Cardiac muscle cell (in vitro differentiated cells and primary cell): ENCODE measurements at places on chromosomes 7 and 10. TPM values are rescaled to one million over a fixed set of nuclear protein-coding genes. Genes with fewer than 3 reads are reported as not detected.

GRCh38 chr10:74778436-74779094, 47.8 kb upstream of the KAT6B start:
- H3K4me1 ChIP-seq = no peaks in the 10 kb centered on the region
- H3K4me3 ChIP-seq = no peak overlapping the region
- H3K27me3 ChIP-seq = no peaks in the 10 kb centered on the region
- no peak overlapping the region for H3K27ac ChIP-seq

DNA sequence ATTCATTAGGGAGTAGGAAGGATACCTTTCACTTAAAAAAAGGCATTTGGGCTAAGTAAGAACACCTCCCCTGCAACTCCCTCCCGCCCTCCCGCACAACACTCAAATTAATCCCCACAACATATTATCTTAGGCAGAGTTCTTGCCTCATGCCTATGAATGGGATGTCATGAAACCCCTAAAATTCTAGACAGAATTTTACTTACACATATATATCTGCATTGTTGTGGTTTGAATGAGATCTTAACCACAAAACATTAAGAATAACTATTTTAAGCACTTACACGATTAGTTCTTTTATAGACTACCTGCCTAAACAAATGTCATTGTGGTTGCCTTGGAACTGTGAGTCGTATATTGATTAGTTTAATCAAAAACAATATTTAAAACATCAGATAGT, 4.5 kb upstream of the ITGB1 start:
- peak overlapping the region; percentile 75 for H3K27ac ChIP-seq
- H3K4me1 ChIP-seq = peaks cover 26% of the 10 kb centered on the region
- no peaks in the 10 kb centered on the region for H3K27me3 ChIP-seq
- peak overlapping the region; percentile 2 for H3K4me3 ChIP-seq

DNA sequence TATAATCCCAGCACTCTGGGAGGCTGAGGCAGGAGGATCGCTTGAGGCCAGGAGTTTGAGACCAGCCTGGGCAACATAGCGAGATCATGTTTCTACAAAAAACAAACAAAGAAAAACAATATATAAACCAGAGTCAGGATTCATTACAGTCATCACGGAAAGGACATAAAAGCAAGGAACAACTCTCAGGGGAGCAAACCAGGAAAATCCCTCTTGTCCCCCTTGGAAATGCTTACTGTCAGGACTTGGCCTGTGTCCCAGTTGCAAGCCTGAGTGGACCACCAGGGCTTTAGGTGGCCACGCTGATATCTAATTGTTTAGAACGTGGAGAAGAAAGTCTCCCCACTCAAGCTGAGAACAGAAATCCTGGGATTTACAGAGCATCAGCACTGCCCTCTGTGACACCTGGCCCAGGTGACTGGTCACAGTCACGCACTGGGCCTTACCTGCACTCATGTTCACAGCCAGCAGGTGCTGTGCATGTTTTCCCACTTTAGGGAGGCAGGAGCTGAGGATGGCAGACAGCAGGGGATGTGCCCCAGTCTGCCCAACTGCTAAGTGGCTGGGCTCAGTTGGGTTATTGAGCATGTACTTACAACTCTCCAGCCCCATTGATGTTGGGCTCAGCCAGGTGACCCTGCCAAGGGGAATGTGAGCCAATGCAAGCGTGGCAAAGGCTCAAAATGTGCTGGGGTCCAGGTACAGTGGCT, 60.9 kb downstream of the TMEM130 start:
- no peaks in the 10 kb centered on the region for H3K36me3 ChIP-seq
- H3K27ac ChIP-seq = no peak overlapping the region
- no peak for DNase-seq
- no peaks in the 10 kb centered on the region for H3K4me1 ChIP-seq
- H3K27me3 ChIP-seq = no peaks in the 10 kb centered on the region

- H3K27me3 ChIP-seq = no peaks in the 10 kb centered on the region
- no peak overlapping the region for H3K27ac ChIP-seq
- no peak for DNase-seq
Observed at GRCh38 chr10:114332301-114333192, 71.8 kb downstream of the AFAP1L2 start.

- H3K4me3 ChIP-seq = no peak overlapping the region
- H3K27me3 ChIP-seq = no peaks in the 10 kb centered on the region
- DNase-seq = peak; percentile 43
- peaks cover 6% of the 10 kb centered on the region for H3K4me1 ChIP-seq
- H3K36me3 ChIP-seq = no peaks in the 10 kb centered on the region
- no peak overlapping the region for H3K27ac ChIP-seq
Observed at GRCh38 chr7:131381069-131381838, 53.6 kb downstream of the MKLN1 start.

Gene ANKRD2
- not detected in 2 replicates for total RNA-seq

Gene STX1A
- 14.4 and 20.6 TPM in 2 replicates for total RNA-seq

GRCh38 chr7:93723424-93724124, 149.1 kb upstream of the CALCR start:
- H3K27me3 ChIP-seq = no peaks in the 10 kb centered on the region
- H3K36me3 ChIP-seq = no peaks in the 10 kb centered on the region
- H3K27ac ChIP-seq = no peak overlapping the region
- no peaks in the 10 kb centered on the region for H3K4me1 ChIP-seq
- no peak overlapping the region for H3K4me3 ChIP-seq

GRCh38 chr7:116706668-116707126, 34.7 kb downstream of the MET start:
- no peaks in the 10 kb centered on the region for H3K4me1 ChIP-seq
- H3K27me3 ChIP-seq = no peaks in the 10 kb centered on the region

- no peak overlapping the region for H3K27ac ChIP-seq
- H3K4me3 ChIP-seq = no peak overlapping the region
- DNase-seq = no peak
- H3K36me3 ChIP-seq = peaks cover 16% of the 10 kb centered on the region
Observed at GRCh38 chr7:135165862-135166261, 4.6 kb downstream of the CYREN start.

- H3K27ac ChIP-seq = no peak overlapping the region
- H3K27me3 ChIP-seq = no peaks in the 10 kb centered on the region
- H3K4me3 ChIP-seq = no peak overlapping the region
Observed at GRCh38 chr10:122034149-122034756, 45.3 kb downstream of the TACC2 start.

Gene VPS37D
- total RNA-seq = 31.0 and 32.0 TPM in 2 replicates

GRCh38 chr7:1721047-1721690, 51.1 kb downstream of the ELFN1 start:
- DNase-seq = no peak
- H3K27ac ChIP-seq = peak overlapping the region; percentile 15
- no peaks in the 10 kb centered on the region for H3K36me3 ChIP-seq
- no peaks in the 10 kb centered on the region for H3K27me3 ChIP-seq

GRCh38 chr10:34864149-34865067, 49.3 kb upstream of the PARD3 start:
- H3K4me3 ChIP-seq = no peak overlapping the region
- no peaks in the 10 kb centered on the region for H3K4me1 ChIP-seq
- DNase-seq = peak; percentile 12
- H3K36me3 ChIP-seq = no peaks in the 10 kb centered on the region
- H3K27ac ChIP-seq = no peak overlapping the region

DNA sequence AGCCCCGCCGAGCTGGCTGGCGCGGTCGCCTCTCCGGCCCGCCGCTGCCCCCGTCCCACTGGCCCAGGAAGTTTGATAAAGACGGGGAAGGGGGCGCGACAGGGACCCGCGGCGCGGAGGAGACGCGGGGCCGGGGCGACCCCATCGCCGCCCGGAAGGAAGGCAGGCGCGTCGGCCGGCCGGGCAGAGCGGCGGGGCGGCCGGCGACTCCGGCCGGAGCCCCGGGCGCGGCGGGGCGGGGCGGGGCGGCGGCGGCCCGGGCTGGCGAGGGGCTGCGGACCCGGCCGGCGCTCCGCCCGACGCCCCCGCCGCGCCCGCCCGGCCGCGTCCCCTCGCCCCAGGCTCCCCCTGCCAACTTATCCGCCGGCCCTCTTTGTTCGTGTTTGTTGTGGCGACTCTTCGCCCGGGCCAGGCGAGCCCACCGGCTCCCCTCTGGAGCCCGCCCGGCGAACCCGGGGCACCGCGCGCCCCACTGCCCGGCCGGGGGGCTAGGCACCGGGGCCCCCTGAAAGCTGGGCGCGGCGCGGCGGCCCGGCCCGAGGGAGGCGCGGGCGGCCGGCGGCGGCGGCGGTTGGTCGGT, 571 bp downstream of the KDM7A start:
- H3K4me3 ChIP-seq = peak overlapping the region; percentile 94
- H3K36me3 ChIP-seq = no peaks in the 10 kb centered on the region
- H3K27ac ChIP-seq = peak overlapping the region; percentile 98

DNA sequence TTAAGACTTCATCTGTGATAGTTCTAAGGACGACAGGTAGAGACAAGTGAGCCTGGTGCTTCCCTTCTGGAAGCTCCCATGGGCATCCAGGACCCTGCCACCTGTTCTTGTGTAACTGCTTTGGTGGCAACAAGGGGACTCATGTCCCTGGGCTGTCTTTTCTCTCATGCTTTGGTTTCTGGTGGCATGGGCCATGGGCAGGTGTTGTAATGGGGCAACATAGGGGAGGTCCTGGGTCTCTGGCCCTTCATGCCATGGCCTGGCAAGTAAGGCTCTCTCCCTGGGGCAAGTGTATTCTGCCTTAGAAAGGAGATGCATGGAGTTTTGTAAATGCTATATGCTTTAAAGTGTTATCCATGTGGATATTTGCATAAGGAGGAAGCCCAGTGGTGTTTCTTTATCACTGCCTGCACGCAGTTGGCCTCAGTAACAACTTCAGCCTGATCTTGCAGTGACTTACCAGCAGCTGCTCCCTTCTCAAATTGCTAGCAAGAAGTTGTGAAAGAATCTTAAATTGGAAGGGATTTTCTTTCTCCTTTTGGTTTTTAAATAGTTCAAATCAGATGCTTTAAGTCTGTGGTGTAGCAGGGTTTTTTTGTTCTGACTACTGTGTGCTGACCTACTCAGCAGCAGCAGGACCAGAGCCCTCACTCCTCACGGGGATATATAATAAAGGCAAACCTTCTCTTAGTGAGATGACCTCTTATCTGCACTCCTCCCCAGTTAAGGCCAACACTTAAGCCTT, 39.9 kb downstream of the OGDH start:
- no peak overlapping the region for H3K27ac ChIP-seq
- H3K27me3 ChIP-seq = no peaks in the 10 kb centered on the region
- H3K4me3 ChIP-seq = no peak overlapping the region
- H3K4me1 ChIP-seq = no peaks in the 10 kb centered on the region
- no peak for DNase-seq

Gene HOXA3
- total RNA-seq = 1.4 and 9.4 TPM in 2 replicates

Gene GIMAP8
- total RNA-seq = 0.11 and 0.24 TPM in 2 replicates

DNA sequence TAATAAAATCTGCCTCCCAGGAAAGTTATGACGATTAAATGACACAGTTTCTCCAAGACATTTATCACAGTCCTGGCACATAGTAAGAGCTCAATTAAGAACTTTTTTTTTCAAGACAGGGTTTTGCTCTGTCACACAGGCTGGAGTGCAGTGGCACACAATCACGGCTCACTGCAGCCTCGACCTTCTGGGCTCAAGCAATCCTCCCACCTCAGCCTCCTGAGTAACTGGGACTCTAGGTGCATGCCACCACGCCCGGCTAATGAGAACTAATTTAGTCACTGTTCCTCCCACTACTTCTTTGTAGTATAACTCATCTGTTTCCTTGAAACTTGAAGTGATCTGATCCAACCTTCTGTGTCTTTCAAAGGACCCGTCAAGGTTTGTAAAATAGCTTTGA, 42.2 kb upstream of the MXI1 start:
- no peak for DNase-seq
- H3K36me3 ChIP-seq = no peaks in the 10 kb centered on the region
- no peaks in the 10 kb centered on the region for H3K27me3 ChIP-seq
- no peak overlapping the region for H3K27ac ChIP-seq

GRCh38 chr7:49703881-49704280, 69.6 kb upstream of the VWC2 start:
- H3K36me3 ChIP-seq = no peaks in the 10 kb centered on the region
- no peaks in the 10 kb centered on the region for H3K4me1 ChIP-seq
- no peaks in the 10 kb centered on the region for H3K27me3 ChIP-seq
- no peak overlapping the region for H3K4me3 ChIP-seq
- DNase-seq = no peak

- no peak for DNase-seq
- no peak overlapping the region for H3K4me3 ChIP-seq
- H3K27ac ChIP-seq = no peak overlapping the region
- peaks cover 15% of the 10 kb centered on the region for H3K4me1 ChIP-seq
Observed at GRCh38 chr10:73971636-73972354, 26.1 kb upstream of the VCL start.

DNA sequence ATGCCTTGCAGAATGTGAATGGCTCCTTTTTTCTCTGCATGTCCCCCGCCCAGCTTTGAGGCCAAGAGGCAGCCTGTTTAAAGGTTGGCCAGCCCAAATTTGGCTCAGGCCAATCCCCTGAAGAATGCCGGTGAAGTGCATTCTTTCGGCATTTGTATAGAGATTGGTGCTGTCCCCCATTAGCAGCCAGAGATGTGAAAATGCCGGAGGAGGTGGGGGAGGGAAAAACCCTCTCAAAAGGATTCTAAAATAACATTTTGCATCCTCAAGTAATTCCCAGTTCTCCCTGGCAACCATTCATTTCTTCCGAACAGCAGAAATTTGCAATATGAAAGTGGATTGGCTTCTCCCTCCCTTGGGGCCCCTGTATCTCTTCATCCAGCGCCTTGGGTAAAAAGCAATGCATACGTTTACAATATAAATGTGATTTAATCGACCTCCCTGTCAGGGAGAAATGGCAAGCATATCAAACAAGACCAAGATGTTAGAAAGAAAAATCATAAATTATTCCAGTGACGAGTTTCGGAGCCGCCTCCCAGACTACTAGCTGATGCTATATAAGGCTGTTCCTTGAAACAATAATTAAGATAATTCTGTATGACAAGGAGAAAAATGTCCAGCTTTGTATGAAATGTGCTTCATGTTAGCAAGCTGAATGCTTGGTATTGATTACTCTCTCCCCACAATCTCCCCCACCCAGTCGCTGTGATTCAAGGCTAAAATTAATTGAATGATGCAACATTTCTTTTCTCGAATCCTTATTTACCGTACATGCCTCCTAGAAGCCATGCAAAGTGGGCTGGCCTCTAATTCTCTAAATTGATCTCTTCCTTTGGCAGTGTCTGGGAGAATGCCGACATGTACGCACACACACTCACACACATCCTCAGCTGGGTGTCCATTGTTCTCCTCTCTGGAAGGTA, 323.7 kb downstream of the RPS24 start:
- no peak overlapping the region for H3K4me3 ChIP-seq
- H3K36me3 ChIP-seq = no peaks in the 10 kb centered on the region
- H3K27ac ChIP-seq = no peak overlapping the region
- peaks cover 28% of the 10 kb centered on the region for H3K4me1 ChIP-seq

GRCh38 chr10:112203328-112204076, 19.9 kb upstream of the GPAM start:
- no peak overlapping the region for H3K27ac ChIP-seq
- no peaks in the 10 kb centered on the region for H3K27me3 ChIP-seq
- no peak for DNase-seq
- peaks cover 7% of the 10 kb centered on the region for H3K4me1 ChIP-seq
- no peaks in the 10 kb centered on the region for H3K36me3 ChIP-seq
- H3K4me3 ChIP-seq = no peak overlapping the region

Gene EPHB6
- 11.2 and 27.7 TPM in 2 replicates for total RNA-seq

DNA sequence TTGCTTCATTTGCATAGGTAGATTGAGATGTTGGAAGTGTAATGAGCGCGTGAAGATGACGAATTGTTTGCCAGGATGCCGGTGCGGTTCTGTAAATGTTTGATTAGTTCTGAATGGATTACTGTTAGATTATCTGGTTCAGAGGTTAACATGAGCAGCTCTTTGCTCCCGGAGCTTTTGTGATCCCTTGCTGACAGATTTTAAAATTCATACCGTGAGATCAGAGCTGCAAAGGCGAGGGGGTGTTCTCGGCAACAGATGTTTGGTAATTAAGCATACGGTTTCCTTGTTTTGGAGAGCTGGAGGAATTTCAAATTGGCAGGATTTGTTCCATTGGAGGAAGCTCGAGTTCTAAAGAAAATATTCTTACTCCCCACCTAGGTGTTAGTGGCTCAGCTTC, 237.8 kb upstream of the GPR26 start:
- H3K27ac ChIP-seq = no peak overlapping the region
- H3K4me3 ChIP-seq = no peak overlapping the region
- no peaks in the 10 kb centered on the region for H3K36me3 ChIP-seq
- H3K4me1 ChIP-seq = no peaks in the 10 kb centered on the region

Gene SPDYE11
- not detected in 2 replicates for total RNA-seq
